ENCODE measurements at places on chromosomes 2 and 18.

- no peak for DNase-seq
Measured at GRCh38 chr18:76592981-76593381, 97.9 kb upstream of the ZNF516 start.

DNA sequence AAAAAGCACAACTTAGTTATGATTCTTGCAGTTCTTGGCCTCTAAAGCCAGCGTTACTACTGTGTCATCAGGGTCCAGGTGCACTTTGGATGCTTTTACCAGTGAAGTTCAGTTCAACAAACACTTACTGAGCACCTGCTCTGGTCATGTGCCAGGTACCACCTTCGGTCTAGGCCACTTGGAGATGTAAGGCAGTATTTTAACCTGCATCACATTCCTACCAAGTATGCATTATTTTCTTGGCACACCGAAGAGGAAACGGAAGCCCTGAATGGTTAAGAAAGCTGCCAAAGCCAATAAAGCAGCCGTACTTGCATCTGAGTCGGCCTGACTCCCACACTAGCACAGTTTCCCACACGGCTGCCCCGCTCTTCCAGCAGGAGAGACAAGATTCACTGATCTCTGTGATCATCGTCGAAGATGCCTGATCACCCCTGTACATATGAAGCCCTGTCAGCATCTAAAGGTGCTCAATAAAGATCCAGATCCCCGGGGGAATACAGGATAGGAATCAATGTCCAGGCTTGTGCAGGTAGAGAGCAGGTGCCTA, 427.1 kb downstream of the EIPR1 start:
- DNase-seq, result no peak

GRCh38 chr2:182240862-182241371, 185.9 kb downstream of the PDE1A start:
- no peak for DNase-seq

DNA sequence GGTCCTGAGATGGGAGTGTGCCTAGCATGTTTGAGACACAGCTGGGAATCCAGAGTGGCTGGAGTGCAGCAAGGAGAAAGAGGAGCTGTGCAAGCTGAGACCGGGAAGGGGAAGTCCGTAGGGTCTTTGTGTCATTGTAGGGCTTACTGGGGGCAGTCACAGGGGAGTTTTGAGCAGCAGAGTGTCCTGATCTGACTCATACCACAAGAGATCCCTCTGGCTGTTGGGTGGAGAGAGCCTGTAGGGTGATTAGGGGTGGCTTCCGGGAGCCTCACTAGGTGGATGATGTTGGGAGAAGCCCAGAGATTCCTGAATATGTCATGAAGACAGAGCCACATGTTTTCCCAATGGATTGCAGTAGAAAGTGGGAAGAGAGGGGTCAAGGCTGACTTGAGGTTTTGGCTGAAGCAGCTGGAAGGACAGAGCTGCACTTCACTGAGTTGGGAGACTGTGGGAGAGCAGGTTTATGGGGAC, 30.9 kb downstream of the FHOD3 start:
- no peak for DNase-seq

GRCh38 chr2:74851191-74851566, 17.3 kb downstream of the HK2 start:
- no peak for DNase-seq
